ENCODE measurements at places on chromosomes 7 and 10.

GRCh38 chr7:46283852-46284251 lies 362.8 kb upstream of the IGFBP3 start:
- H3K27me3 ChIP-seq = no peaks in the 10 kb centered on the region
- peak overlapping the region; percentile 25 for H3K27ac ChIP-seq
- H3K4me1 ChIP-seq = peaks cover 38% of the 10 kb centered on the region
- no peaks in the 10 kb centered on the region for H3K36me3 ChIP-seq
- no peak overlapping the region for H3K4me3 ChIP-seq

DNA sequence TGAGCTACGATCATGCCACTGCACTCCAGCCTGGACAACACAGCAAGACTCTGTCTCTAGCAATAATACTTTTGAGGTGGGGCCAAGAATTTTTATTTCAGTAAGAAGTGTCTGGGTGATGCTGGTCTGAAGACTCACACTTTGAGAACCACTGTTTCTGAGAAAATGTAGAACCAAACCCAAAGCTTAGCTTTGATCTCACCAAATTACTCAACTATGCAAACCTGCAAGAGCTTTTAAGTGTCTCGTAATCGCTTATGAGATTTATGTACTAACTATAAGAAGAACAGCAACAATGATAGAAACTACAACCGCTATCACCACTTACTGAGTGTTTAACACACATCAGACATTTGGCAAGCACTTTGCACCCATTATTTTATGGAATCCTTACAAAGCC lies 29.5 kb downstream of the APBB1IP start:
- H3K27ac ChIP-seq = no peak overlapping the region
- no peaks in the 10 kb centered on the region for H3K36me3 ChIP-seq
- no peak for DNase-seq
- peaks cover 10% of the 10 kb centered on the region for H3K4me1 ChIP-seq
- H3K27me3 ChIP-seq = no peaks in the 10 kb centered on the region

DNA sequence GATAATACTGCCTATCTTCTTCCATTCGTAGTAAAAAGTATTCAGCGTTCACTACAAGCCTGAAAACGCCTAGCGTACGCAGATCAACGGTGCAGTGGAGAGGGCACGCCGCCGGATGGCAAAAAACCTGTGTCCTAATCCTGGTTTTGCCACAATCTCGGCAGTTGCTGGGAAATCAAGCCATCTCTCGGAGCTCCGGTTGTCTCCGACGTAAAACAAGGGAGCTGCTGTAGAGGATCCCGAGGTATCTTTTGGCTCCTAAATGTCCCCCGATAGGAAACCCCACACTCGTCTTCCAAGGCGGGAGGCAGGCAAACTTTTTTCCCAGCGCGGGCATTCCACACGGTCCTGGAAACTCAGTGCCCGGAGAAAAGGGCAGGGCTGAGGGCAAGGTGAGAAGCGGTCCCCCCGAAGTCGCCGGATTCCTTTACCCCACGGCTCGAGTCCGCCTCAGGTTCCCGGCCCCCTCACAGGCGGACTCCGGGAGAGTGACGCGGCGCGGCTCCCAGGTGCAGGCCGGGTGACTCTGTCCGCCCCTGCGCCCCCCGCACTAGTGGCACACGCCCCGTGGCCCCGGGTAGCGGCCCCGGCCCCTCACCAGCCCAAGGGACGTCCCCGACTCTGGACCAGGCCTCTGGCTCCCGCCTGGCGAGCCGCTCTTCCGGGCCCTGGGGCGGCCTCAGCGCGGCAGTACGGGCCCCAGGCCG lies 649 bp downstream of the IDE start:
- H3K36me3 ChIP-seq = peaks cover 5% of the 10 kb centered on the region
- no peaks in the 10 kb centered on the region for H3K27me3 ChIP-seq
- peak overlapping the region; percentile 48 for H3K27ac ChIP-seq
- peak overlapping the region; percentile 79 for H3K4me3 ChIP-seq
- peaks cover 29% of the 10 kb centered on the region for H3K4me1 ChIP-seq

GRCh38 chr7:140694592-140694991 lies 1.9 kb upstream of the NDUFB2 start:
- DNase-seq = no peak
- peaks cover 11% of the 10 kb centered on the region for H3K36me3 ChIP-seq
- H3K4me3 ChIP-seq = no peak overlapping the region
- no peak overlapping the region for H3K27ac ChIP-seq

GRCh38 chr7:15463801-15464666 lies 97.8 kb downstream of the AGMO start:
- H3K36me3 ChIP-seq = no peaks in the 10 kb centered on the region
- DNase-seq = no peak
- no peak overlapping the region for H3K4me3 ChIP-seq

GRCh38 chr10:35372329-35372728 lies 36.0 kb downstream of the CCNY start:
- peaks cover 23% of the 10 kb centered on the region for H3K4me1 ChIP-seq
- no peak for DNase-seq
- peaks cover 14% of the 10 kb centered on the region for H3K36me3 ChIP-seq
- H3K27ac ChIP-seq = no peak overlapping the region
- no peak overlapping the region for H3K4me3 ChIP-seq
- H3K27me3 ChIP-seq = no peaks in the 10 kb centered on the region

GRCh38 chr10:6145166-6145987 lies 56.5 kb downstream of the RBM17 start:
- no peaks in the 10 kb centered on the region for H3K36me3 ChIP-seq
- H3K27ac ChIP-seq = peak overlapping the region; percentile 43
- H3K4me1 ChIP-seq = peaks cover 19% of the 10 kb centered on the region
- peak overlapping the region; percentile 73 for H3K4me3 ChIP-seq
- peak; percentile 51 for DNase-seq

DNA sequence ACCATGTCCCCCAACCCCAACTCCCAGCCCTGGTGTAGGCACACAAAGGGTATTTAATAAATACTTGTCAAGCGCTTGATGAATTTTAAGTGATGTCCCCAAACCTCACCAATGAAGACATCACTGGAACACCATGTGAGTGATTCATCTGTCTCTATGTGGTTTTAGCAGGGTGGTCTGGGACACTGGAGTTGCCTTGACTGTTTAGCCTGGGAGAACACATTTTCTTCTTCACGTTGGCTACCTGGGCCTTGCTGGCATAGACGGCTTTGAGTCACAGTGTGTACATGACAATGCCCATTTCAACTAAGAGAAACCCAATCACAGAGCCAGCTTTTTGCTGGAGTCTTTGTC lies 24.8 kb upstream of the SHH start:
- H3K27me3 ChIP-seq = peaks cover 39% of the 10 kb centered on the region
- H3K4me1 ChIP-seq = no peaks in the 10 kb centered on the region
- H3K36me3 ChIP-seq = no peaks in the 10 kb centered on the region

DNA sequence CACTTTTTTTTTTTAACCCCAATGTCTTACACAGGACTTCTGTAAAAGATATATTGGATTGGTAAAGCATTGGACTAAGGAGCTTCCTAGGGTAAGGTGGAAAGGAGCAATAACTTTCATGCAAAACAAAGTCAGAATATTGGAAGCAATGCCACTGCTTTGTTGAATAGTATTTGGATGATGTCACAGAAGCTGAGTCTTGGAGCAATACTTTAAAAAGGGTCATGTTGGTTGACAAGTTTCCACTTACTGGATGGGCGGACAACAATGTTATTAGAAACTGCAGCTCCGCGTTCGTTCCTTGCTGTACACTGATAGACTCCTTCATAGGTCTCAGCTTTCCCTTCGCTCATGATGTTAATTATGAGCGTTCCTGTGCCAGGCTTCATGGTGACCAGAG lies 101.9 kb upstream of the LAMB4 start:
- no peak overlapping the region for H3K27ac ChIP-seq
- H3K36me3 ChIP-seq = no peaks in the 10 kb centered on the region
- no peak for DNase-seq
- no peaks in the 10 kb centered on the region for H3K27me3 ChIP-seq

- DNase-seq = no peak
- no peaks in the 10 kb centered on the region for H3K36me3 ChIP-seq
- H3K27ac ChIP-seq = no peak overlapping the region
- H3K4me3 ChIP-seq = no peak overlapping the region
- no peaks in the 10 kb centered on the region for H3K27me3 ChIP-seq
Observed at GRCh38 chr10:68095153-68095552, 14.1 kb upstream of the MYPN start.

DNA sequence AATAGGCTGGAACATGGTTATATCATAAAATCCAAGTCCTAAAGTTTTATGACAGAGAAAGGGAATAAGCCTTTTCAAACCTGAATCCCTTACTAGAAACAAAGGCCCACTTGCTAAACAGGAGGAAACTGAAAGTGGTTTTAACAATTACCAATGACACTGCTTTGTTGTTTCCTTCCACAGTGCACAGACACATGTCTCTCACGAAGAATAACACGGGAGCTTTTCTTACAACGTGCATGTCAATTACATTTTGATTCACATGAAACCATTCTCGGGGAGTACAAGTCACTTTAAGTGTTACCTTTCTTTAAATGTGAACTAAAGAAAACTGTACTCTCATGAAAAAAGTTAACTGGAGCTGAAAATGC lies 1.4 kb downstream of the MRPS33 start:
- peak overlapping the region; percentile 99 for H3K27ac ChIP-seq
- H3K4me1 ChIP-seq = peaks cover 14% of the 10 kb centered on the region
- H3K27me3 ChIP-seq = peaks cover 21% of the 10 kb centered on the region

- H3K36me3 ChIP-seq = peaks cover 10% of the 10 kb centered on the region
- peaks cover 34% of the 10 kb centered on the region for H3K4me1 ChIP-seq
- H3K27ac ChIP-seq = no peak overlapping the region
- no peaks in the 10 kb centered on the region for H3K27me3 ChIP-seq
- H3K4me3 ChIP-seq = no peak overlapping the region
Observed at GRCh38 chr7:85602196-85602595, 415.3 kb upstream of the SEMA3D start.

- no peak for DNase-seq
- H3K27ac ChIP-seq = no peak overlapping the region
- H3K4me3 ChIP-seq = no peak overlapping the region
- peaks cover 57% of the 10 kb centered on the region for H3K27me3 ChIP-seq
Observed at GRCh38 chr10:6669269-6669859, 89.3 kb upstream of the PRKCQ start.

DNA sequence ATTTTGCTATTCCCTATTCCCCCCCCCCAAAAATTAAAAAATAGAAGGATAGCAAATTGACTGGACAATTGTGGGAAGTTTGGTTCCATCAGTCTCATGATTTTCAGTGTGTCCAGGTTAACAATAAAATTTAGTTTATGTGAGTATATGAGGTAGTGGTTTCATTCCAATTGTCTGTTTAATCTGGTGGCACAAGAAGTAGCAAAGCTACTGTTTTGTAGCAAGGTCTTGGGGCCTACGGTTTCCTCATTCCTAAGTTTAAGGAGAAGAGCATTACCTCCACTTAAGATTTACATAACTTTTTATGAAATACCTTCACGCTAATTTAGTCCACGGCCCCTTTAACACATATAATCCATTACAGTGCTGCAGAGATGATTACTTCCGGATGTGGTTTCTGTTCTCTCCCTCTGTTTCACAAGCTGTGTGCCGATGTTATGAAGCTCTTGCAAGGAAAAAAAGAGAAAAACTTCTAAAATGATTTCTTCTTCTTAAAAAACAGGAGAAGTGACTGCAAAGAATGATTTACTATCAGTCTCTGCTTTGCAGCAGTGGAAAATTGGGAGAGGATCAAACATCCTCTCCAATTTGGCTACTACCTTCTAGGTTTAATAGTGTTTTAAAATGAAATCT lies 32.7 kb upstream of the NPVF start:
- peaks cover 3% of the 10 kb centered on the region for H3K27me3 ChIP-seq
- no peak for DNase-seq
- no peaks in the 10 kb centered on the region for H3K36me3 ChIP-seq
- H3K4me3 ChIP-seq = no peak overlapping the region

DNA sequence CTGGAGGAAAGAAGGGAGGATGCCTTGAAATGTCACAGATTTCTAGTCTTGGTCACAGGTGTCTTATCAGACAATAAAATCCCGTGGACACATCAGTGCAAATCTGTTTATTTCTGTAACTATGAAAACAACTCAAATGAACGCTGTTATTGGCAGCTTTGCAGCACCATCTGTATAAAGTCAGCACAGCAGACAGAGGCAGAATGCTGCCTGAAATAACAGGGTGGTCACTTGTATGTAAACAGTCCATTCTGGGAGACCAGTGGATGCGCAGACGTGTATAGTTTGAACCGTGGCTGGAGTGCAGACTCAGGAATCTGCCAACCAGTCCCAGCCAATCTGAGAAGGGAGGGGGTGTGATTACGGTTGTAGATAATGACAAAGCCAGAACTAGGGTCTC lies 54.8 kb downstream of the SEC23IP start:
- DNase-seq = no peak
- H3K4me1 ChIP-seq = no peaks in the 10 kb centered on the region
- no peak overlapping the region for H3K27ac ChIP-seq
- no peak overlapping the region for H3K4me3 ChIP-seq
- peaks cover 18% of the 10 kb centered on the region for H3K36me3 ChIP-seq

- H3K4me1 ChIP-seq = no peaks in the 10 kb centered on the region
- H3K4me3 ChIP-seq = no peak overlapping the region
- H3K27ac ChIP-seq = no peak overlapping the region
Observed at GRCh38 chr10:98915911-98916310, 319.7 kb downstream of the HPSE2 start.

DNA sequence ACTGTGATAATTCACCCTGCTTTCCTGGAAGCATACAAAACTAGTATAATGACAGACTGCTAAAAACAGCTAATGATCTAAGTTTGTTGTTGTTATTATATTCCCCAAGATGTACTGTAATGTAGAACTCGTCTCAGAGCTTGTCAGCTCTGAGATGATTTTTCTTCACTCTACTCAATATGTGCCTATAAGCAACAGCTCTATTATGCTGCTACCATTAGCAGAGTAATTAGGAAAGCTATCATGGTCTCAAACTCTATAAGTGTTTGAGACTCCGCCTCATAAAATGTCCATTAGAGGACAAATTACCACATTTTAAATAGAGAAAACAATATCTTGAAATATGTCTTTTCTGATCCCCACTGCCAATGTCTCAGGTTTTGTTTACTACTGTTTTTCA lies 476.5 kb upstream of the PCDH15 start:
- H3K4me3 ChIP-seq = no peak overlapping the region
- H3K36me3 ChIP-seq = no peaks in the 10 kb centered on the region
- H3K27ac ChIP-seq = no peak overlapping the region
- no peaks in the 10 kb centered on the region for H3K4me1 ChIP-seq

GRCh38 chr10:31317652-31318381 lies 1.2 kb upstream of the ZEB1 start:
- no peaks in the 10 kb centered on the region for H3K36me3 ChIP-seq
- peaks cover 21% of the 10 kb centered on the region for H3K4me1 ChIP-seq
- H3K27ac ChIP-seq = peak overlapping the region; percentile 53
- no peak for DNase-seq
- peak overlapping the region; percentile 99 for H3K4me3 ChIP-seq
